AG04449 (cell line): ENCODE measurements at places on chromosomes 6 and 20.
A peak's percentile ranks its signal among the peaks of the same experiment; 100 is the strongest.

- no peak for DNase-seq
These were observed 116.4 kb downstream of the FLRT3 start for GRCh38 chr20:14220986-14221385.

- DNase-seq: no peak
These were observed 11.2 kb upstream of the MRPS18A start for GRCh38 chr6:43698584-43699349.

- DNase-seq: no peak
These were observed 91.9 kb downstream of the RNGTT start for GRCh38 chr6:88871498-88871897.

DNA sequence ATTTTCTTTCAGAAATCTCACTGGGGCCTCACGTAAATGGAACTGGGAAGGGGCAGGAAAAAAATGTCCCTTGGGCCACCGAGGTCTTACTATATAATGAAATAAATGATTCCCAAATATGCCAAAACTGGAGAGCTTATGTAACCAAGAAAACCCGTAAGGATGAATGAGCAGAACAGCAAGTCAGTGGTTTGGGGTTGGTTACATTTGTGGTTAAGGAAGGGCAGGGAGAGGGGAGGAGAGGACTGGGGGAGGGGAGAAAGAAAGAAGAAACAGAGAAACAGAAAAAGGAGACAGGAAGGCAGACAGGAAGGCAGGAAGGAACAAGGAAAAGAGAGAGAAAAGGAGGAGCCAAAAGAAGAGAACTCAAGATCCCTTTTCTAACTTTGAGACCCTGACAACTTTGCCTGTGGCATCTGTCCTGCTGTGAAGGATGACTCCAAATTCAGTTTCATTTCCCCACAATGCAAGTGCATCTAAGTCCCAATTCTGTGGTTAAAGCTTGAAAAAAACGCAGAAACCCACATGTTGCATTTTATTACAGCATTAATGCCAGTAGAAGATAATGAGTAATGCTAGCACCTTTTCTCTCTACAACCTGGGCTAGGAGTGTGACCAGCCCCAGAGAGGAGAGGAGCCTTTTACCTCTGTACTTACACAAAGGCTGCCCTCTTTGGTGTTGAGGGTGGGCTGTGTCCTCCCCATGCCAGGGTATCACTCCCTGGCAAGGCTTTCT lies 10.8 kb upstream of the ARMC2 start:
- DNase-seq: no peak

- DNase-seq: no peak
These were observed 429.1 kb downstream of the ADGRB3 start for GRCh38 chr6:69064226-69064625.

GRCh38 chr20:46249671-46250070 lies 58.6 kb downstream of the CDH22 start:
- DNase-seq: no peak

- no peak for DNase-seq
These were observed 38.5 kb downstream of the PANK2 start for GRCh38 chr20:3927486-3928291.

GRCh38 chr6:9564021-9564420 lies 850.9 kb downstream of the TFAP2A start:
- peak; percentile 7 for DNase-seq

DNA sequence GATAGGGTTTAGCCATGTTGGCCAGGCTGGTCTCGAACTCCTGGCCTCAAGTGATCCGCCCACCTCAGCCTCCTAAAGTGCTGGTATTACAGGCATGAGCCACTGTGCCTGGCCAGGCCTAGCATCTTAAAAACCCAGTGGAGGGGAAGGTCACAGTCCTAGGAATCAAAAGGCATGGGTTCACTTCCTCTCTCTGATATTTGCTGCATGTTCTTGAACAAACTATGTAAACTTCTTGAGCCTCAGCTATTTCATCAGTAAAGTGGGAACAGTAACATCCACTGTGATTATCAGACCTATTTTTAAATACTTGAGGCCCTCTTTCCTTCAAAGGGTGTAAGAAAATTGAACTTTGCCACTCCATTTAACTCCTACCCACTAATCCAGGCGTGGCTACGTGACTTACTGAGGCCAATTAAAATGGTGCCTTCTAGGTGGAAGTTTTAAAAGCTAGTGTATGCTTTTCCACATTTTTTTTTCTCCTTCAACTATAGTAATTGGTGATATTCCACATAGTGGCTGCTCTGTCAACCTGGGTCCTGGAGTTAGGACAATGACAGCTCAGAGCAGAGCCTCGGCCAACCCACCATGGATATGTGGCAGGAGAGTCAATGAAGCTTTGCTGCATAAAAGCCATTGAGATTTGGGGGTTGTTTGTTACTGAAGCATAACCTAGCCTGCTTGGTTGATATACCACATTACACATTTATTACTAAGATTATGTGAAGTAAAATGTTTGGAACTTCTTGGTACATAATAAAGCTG lies 32.2 kb upstream of the IER3 start:
- DNase-seq: no peak

DNA sequence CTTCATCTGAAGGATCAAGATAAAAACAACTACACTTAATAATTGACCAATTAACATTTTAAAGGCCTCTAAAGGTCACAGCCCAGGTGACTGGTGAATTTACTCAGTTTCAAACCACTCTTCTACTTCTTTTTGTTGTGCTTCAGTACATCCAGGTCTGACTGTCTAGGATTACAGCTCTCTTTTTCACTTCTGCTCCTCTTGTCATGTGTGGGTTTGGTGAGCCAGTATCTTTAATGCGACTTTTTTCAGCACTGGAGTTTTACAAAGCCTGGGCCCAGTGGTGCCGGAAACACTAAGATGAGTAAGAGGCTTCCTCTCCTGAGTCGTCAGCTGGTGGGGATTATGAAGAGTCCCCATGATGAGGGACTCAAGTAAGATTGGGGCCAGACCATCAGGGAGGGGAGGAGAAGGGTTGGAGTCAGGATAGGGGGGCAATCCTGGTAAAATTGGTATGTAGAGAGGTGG lies 27.0 kb downstream of the HECA start:
- no peak for DNase-seq

DNA sequence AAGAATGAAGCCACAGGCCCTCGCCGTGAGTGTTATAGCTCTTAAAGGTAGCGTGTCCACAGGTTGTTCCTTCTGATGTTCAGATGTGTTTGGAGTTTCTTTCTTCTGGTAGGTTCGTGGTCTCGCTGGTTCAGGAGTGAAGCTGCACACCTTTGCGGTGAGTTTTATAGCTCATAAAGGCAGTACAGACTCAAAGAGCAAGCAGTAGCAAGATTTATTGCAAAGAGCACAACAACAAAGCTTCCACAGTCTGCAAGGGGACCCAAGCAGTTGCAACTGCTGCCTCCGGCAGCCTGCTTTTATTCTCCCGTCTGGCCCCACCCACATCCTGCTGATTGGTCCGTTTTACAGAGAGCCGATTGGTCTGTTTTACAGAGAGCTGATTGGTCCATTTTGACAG lies 5.2 kb downstream of the HIVEP1 start:
- DNase-seq: no peak

DNA sequence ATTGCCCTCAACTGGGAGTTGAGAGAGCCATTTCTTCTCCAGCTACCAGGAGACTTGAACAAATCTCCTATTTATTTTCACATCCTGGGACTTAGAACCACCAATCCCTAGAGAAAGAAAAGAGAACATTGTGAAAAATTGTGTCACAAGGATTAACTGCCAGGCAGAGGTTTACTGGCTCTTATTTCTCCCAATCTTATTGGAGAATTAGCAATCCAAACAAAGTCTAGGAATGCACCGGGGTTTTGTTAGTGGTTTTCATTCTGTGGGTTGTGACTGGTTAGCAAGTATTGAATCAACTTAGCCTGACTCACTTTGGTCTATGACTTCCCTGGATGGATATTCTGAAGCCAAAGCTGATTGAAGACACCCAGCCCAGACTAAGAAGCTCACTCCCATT lies 21.2 kb upstream of the ENPP5 start:
- DNase-seq: peak; percentile 16

DNA sequence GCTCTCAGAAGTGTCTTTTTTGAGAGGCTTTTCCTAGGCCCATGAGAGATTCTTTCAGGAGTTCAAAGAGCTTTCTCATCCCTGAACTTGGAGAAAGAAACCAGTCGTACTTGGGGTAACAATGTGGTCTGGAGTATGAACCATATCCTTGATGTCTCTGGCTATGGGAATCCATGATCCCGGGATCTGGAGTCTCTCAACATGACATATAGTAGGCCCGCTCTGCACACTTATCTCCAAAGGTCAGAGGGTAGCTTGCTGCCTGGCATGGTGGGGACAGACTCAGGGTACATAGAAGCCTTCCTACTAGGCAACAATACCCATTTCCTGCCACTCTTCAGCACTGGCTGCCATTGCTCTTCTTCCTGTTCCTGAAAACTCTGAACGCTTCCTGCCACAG lies 42.2 kb upstream of the NFATC2 start:
- no peak for DNase-seq

GRCh38 chr6:120876424-120876823 lies 457.9 kb downstream of the TBC1D32 start:
- no peak for DNase-seq

DNA sequence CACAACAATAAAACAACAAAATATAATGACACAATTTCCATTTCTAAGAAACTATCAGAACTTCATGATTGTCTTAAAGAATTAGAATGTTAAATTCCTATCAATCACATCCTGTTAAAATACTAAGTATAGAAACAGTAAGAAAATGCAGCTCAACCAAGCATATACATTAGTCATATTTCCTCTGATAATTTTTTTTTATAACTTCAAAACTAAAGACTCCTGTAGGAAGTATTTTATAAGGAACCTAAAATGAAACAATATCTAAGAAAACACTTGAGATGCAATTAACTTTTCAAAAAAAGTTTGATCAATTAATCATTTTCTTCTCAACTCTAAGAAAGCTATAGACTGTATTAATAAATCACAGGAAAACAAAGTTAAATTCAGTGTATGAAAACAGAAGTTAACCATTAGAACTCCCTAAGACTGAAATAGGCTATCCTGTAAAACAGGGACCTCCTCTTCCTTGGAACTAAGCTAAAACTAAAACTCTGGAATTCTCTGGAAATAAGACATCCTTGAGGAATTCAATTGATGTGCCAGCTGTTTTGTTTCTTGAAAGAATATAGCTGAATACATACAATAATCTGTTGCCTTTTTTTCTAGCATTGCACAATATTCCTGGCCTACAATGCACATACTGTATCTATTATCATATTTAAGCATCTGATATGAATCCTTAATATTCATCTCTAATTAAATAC lies 19.8 kb downstream of the FKBP5 start:
- no peak for DNase-seq

GRCh38 chr6:166235666-166236292 lies 68.1 kb upstream of the TBXT start:
- no peak for DNase-seq

- DNase-seq: no peak
These were observed 24.9 kb downstream of the BLTP3A start for GRCh38 chr6:34816635-34817301.

GRCh38 chr6:25670793-25671513 lies 18.9 kb downstream of the SCGN start:
- no peak for DNase-seq

- DNase-seq: no peak
These were observed 3.2 kb downstream of the ECHDC1 start for GRCh38 chr6:127340171-127340570.

- DNase-seq: no peak
These were observed 100.1 kb upstream of the ADTRP start for GRCh38 chr6:11878735-11879134.

- DNase-seq: peak; percentile 51
These were observed 4.8 kb upstream of the TRIM40 start for GRCh38 chr6:30130887-30131862.

- DNase-seq: no peak
These were observed 319.8 kb upstream of the PLCB4 start for GRCh38 chr20:8749101-8749500.

DNA sequence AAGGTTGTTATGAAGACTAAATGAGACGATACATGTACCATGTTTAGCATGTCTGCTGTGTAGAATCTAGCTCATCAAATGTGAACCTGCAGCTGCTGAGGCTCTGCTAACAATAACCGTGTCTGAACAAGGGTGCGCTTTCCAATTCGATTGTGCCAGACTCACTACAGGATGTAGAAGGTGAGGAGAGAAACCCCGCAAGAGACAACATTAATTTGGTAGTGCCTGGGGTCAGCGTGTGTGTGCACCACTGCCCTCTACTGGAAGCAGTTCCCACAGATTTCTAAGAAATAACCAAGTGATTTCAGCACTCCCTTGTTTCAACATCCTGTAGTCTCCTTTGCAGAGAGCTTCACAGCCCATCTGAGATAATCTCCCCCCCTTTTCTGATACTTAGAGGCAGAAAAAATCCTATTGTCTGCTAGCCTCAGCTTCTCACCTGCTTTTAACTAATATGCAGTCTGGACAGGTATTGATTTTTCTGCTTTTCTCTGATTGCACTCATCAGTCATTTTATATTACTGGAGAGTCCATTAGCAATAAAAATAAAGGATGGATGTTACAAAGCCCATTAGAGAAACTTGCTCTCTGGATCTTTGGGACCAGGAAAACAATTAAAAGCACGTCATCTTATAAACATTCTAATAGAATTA lies 96.7 kb upstream of the BACH2 start:
- DNase-seq: no peak

DNA sequence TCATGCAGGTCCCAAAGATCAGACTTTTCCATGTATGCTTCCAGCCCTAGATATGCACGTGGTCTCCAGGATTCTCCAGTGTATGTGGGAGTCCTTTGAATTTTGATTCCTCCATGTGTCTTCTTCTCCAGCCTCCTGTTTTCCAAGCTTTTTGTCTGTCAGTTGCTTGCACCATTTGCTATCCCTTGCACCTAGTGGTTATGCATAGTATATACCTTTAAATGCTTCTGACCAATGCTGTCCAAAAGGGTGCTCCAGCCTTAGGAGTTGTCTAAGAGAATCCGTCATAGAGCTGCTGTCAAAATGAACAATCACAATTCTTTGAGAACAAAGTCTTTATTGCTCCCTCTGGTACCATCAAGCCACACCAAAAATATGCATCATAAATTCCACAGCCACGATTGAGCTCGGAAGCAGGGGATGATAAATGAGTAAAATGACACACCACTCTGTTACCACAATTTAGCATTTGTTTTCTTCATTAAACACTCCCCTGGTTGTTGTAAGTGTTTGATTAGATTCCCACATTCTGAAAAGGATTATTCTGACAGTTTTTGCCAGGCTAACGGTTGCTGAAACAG lies 706.2 kb upstream of the GJE1 start:
- no peak for DNase-seq
